Mesendoderm (in vitro differentiated cells): ENCODE measurements at places on chromosomes 4 and X.

GRCh38 chr4:58163156-58163555 is 1053.0 kb upstream of the IGFBP7 start:
- H3K27me3 ChIP-seq: no peaks in the 10 kb centered on the region
- DNase-seq: no peak
- H3K36me3 ChIP-seq: no peaks in the 10 kb centered on the region
- H3K4me1 ChIP-seq: no peaks in the 10 kb centered on the region
- no peak overlapping the region for H3K4me3 ChIP-seq
- no peak overlapping the region for H3K27ac ChIP-seq

GRCh38 chr4:18636001-18636585 is 614.5 kb upstream of the LCORL start:
- H3K4me3 ChIP-seq: no peak overlapping the region
- DNase-seq: no peak

GRCh38 chrX:23304881-23305280 is 29.8 kb upstream of the PTCHD1 start:
- DNase-seq: no peak
- H3K27me3 ChIP-seq: no peaks in the 10 kb centered on the region
- no peaks in the 10 kb centered on the region for H3K4me1 ChIP-seq

GRCh38 chr4:72119946-72120345 is 88.1 kb downstream of the NPFFR2 start:
- no peaks in the 10 kb centered on the region for H3K36me3 ChIP-seq
- H3K27me3 ChIP-seq: no peaks in the 10 kb centered on the region
- peak; percentile 33 for DNase-seq
- no peaks in the 10 kb centered on the region for H3K4me1 ChIP-seq
- H3K27ac ChIP-seq: no peak overlapping the region

GRCh38 chrX:54045563-54046228 is 1.4 kb upstream of the PHF8 start:
- H3K36me3 ChIP-seq: no peaks in the 10 kb centered on the region
- no peak for DNase-seq
- H3K27ac ChIP-seq: no peak overlapping the region
- no peaks in the 10 kb centered on the region for H3K4me1 ChIP-seq

DNA sequence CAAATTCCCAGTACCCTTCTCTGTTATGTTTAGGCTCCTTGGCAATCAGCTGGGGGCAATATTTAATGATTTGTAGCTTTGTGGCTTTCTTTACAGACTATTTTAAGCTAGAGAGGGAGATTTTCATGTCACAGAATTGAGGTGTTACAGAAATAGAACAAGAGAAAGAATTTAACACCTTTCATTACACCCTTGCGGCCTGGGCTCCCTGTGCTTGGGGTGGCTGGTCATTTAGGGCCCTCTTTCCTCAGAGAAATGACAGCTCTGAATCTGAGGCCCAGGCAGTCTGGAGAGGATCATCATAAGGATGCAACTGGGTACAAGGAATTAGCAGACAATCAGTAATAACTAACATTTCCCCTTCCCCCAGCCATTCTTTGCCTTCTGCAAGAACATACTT is 104.5 kb upstream of the INTU start:
- peak; percentile 54 for DNase-seq
- peaks cover 6% of the 10 kb centered on the region for H3K4me1 ChIP-seq
- H3K4me3 ChIP-seq: no peak overlapping the region
- H3K27me3 ChIP-seq: no peaks in the 10 kb centered on the region

DNA sequence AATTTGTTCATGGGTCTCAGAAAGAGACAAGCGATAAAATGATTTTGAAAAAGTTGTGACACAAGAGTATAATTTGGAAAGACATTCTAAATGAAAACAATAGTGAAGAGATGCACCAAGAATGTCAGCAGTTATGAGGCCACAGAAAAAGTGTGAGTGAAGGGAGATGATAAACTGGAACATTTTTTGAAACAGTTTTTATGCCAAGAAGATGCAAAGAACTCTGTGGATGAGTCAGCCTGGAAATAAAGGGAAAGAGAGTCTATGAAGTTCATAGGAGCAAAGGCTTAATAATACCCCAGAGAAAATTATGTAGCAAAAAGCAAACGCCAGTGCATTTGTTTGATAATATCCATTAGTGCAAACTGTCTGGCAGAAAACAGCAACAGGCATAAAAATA is 188.4 kb upstream of the TBC1D9 start:
- H3K36me3 ChIP-seq: no peaks in the 10 kb centered on the region
- H3K27ac ChIP-seq: no peak overlapping the region
- H3K4me3 ChIP-seq: no peak overlapping the region
- H3K4me1 ChIP-seq: no peaks in the 10 kb centered on the region

DNA sequence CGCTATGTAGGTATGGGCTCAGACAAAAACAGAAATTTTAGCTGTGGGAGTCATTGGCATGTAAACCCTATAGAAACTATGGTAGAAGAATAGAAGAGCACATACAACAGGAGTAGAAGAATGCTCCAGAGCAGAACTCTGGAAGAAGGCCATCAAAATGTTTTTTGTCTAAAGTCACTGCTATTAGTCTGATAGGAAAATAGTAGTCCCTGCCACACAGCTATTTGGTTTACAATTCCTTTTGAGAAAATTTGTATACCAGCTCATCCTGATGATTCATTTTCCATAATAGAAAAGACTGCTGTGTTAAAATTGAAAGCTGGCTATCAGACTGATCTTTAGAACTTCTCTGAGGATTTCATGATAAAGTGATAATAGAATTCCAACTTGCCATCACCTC is 32.8 kb upstream of the ADAD1 start:
- no peaks in the 10 kb centered on the region for H3K4me1 ChIP-seq
- H3K36me3 ChIP-seq: peaks cover 3% of the 10 kb centered on the region
- no peak overlapping the region for H3K27ac ChIP-seq
- H3K4me3 ChIP-seq: no peak overlapping the region

- no peaks in the 10 kb centered on the region for H3K4me1 ChIP-seq
- H3K27me3 ChIP-seq: no peaks in the 10 kb centered on the region
- no peak overlapping the region for H3K27ac ChIP-seq
- DNase-seq: no peak
- H3K36me3 ChIP-seq: no peaks in the 10 kb centered on the region
- H3K4me3 ChIP-seq: no peak overlapping the region
These were observed 10.2 kb downstream of the SAP30 start for GRCh38 chr4:173380987-173381386.

DNA sequence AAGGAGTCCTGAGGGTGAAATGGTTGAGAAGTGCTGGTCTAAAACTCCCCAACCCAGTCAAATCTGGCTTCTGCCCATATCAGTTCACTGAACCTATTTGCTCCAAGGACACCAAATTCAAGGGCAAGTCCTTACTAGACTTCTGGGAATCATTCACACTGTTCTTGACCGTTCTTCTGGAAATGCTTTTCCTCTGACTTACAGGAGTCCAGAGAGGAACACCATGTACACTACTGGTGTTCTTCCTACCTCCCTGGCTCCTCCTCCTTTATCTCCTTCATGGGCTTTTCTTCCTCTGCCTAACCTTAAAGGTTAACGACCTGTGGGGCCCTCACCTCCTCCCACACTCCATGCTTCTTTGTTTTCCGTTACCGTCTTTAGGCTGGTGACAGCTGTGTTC is 281.3 kb downstream of the FRMPD4 start:
- no peaks in the 10 kb centered on the region for H3K36me3 ChIP-seq
- no peak for DNase-seq
- no peaks in the 10 kb centered on the region for H3K27me3 ChIP-seq

GRCh38 chrX:56385960-56386359 is 153.8 kb downstream of the KLF8 start:
- H3K27ac ChIP-seq: no peak overlapping the region
- no peaks in the 10 kb centered on the region for H3K36me3 ChIP-seq
- no peaks in the 10 kb centered on the region for H3K4me1 ChIP-seq
- no peak overlapping the region for H3K4me3 ChIP-seq
- no peak for DNase-seq
- no peaks in the 10 kb centered on the region for H3K27me3 ChIP-seq

DNA sequence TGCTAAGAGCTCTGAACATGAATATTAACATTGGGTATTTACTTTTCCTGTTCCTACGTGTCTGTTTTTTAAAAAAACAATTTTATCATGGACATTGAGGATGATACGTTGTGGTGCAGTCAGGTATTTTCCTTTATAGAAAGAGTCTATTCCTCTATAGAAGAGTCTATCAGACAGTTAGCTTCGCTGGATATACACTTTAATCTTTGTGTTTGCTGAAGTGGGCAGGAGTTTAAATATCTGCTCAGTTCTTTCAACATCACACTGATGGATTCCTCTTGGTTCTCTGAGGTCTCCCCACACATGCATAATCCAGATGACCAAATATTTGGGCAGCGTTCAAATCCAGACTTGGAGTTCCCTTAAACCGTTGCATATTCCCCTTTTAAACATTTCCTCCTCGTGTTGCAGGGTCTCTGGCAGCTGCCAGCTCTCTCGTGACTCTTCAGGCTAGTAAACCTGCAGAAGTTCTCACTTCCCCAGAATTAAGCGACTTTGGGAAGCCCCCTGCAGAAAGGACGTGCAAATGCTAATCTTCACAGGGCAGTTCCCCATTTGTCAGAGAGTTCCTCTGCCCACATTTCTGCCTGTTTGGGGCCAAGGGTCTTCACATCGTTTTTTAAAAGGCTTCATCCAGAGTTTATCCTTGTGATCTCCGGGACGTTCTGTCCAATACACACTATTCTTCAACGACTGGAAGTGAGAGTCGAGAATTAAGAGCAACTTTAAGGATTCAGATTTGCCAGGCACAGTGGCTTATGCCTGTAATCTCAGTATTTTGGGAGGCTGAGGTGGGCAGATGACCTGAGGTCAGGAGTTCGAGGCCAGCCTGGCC is 20.5 kb upstream of the DHRSX start:
- H3K27me3 ChIP-seq: no peaks in the 10 kb centered on the region
- peak; percentile 44 for DNase-seq
- H3K27ac ChIP-seq: no peak overlapping the region
- H3K36me3 ChIP-seq: no peaks in the 10 kb centered on the region
- no peak overlapping the region for H3K4me3 ChIP-seq

DNA sequence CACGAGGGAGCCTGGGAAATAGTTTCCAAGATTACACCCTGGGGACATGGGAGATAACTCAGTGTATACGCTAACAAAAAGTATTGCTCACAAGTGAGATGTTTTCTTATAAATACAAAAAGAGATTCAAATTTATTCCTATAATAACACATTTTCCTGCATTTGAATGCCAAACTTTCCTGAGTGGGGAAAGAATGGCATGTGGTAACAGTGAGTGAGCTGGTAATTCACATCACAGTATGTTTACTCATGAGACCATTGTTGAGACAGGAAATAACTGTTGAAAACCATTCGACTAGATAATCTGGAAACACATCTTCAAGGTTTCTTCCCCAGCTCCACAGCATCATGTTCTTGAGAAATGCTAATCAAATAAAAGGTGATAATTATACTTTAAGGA is 109.1 kb downstream of the TASL start:
- no peak overlapping the region for H3K4me3 ChIP-seq
- no peaks in the 10 kb centered on the region for H3K27me3 ChIP-seq
- peaks cover 2% of the 10 kb centered on the region for H3K4me1 ChIP-seq
- no peaks in the 10 kb centered on the region for H3K36me3 ChIP-seq

GRCh38 chr4:85028910-85029309 is 62.4 kb upstream of the WDFY3 start:
- H3K27ac ChIP-seq: no peak overlapping the region
- H3K4me1 ChIP-seq: no peaks in the 10 kb centered on the region
- no peaks in the 10 kb centered on the region for H3K27me3 ChIP-seq
- H3K4me3 ChIP-seq: no peak overlapping the region
- DNase-seq: peak; percentile 57
- H3K36me3 ChIP-seq: no peaks in the 10 kb centered on the region

GRCh38 chr4:36138220-36138619 is 106.1 kb downstream of the ARAP2 start:
- no peak overlapping the region for H3K27ac ChIP-seq
- no peak overlapping the region for H3K4me3 ChIP-seq
- H3K4me1 ChIP-seq: no peaks in the 10 kb centered on the region
- no peaks in the 10 kb centered on the region for H3K27me3 ChIP-seq
- H3K36me3 ChIP-seq: no peaks in the 10 kb centered on the region

GRCh38 chr4:24489870-24490269 is 94.5 kb downstream of the DHX15 start:
- H3K36me3 ChIP-seq: no peaks in the 10 kb centered on the region
- no peak for DNase-seq
- no peak overlapping the region for H3K4me3 ChIP-seq
- H3K27ac ChIP-seq: no peak overlapping the region
- H3K27me3 ChIP-seq: no peaks in the 10 kb centered on the region
- peaks cover 5% of the 10 kb centered on the region for H3K4me1 ChIP-seq

GRCh38 chr4:170274616-170275015 is 184.9 kb upstream of the AADAT start:
- H3K27me3 ChIP-seq: no peaks in the 10 kb centered on the region
- no peak for DNase-seq
- no peak overlapping the region for H3K4me3 ChIP-seq
- H3K27ac ChIP-seq: no peak overlapping the region
- no peaks in the 10 kb centered on the region for H3K36me3 ChIP-seq
- H3K4me1 ChIP-seq: no peaks in the 10 kb centered on the region

DNA sequence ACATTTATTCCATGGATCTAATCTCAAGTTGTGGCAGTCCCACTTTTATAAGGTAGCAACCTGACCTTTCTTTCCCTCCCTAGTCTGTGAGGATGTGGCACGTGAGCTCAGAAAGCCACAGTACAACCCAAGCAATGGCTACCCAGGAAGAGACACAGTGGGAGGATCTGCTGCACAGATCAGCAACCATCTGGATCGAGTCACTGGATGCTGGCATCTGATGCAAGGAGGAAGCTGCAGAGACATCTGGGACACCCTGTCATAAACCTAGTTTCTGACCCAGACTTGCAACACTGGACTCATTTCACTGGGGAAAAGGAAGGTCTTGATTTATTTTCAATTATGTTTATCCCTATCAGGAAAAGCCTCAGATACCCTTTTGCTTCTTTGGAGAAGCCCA is 327.1 kb downstream of the PAPSS1 start:
- no peaks in the 10 kb centered on the region for H3K36me3 ChIP-seq
- H3K4me1 ChIP-seq: no peaks in the 10 kb centered on the region
- no peak for DNase-seq
- no peaks in the 10 kb centered on the region for H3K27me3 ChIP-seq

DNA sequence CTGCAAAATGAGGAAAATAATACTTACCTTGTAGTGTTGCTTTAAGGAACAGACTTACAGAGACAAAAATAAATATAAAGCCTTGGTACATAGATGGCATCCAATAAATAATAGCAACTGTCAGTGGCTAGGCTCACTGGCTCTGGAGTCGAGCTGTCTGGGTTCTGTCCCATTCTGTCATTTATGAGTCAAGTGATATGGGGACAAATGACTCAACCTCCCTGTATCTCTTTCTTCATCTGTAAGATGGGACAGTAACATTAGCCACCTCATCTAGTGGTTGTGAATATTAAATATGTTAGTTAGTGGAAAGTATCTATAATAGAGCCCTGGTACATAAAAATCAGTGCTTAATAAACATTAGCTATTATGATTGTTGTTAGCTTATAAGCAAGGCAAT is 16.7 kb upstream of the GATB start:
- H3K36me3 ChIP-seq: no peaks in the 10 kb centered on the region
- DNase-seq: no peak
- no peak overlapping the region for H3K27ac ChIP-seq
- H3K4me3 ChIP-seq: no peak overlapping the region
- no peaks in the 10 kb centered on the region for H3K27me3 ChIP-seq
- H3K4me1 ChIP-seq: no peaks in the 10 kb centered on the region

GRCh38 chr4:173057901-173058300 is 110.7 kb upstream of the GALNT7 start:
- H3K36me3 ChIP-seq: no peaks in the 10 kb centered on the region
- no peak overlapping the region for H3K27ac ChIP-seq
- H3K27me3 ChIP-seq: no peaks in the 10 kb centered on the region

GRCh38 chr4:26273616-26273980 is 47.2 kb upstream of the RBPJ start:
- H3K27ac ChIP-seq: no peak overlapping the region
- H3K27me3 ChIP-seq: no peaks in the 10 kb centered on the region
- no peak overlapping the region for H3K4me3 ChIP-seq
- no peaks in the 10 kb centered on the region for H3K4me1 ChIP-seq
- DNase-seq: peak; percentile 43
- H3K36me3 ChIP-seq: no peaks in the 10 kb centered on the region
